Neural crest cell (in vitro differentiated cells): ENCODE measurements at places on chromosomes 11 and 22. TPM values are rescaled to one million over a fixed set of nuclear protein-coding genes. Genes with fewer than 3 reads are reported as not detected.

ADORA2A gene
- 2.1 and 2.8 TPM in 2 replicates for total RNA-seq

SCO2 gene
- total RNA-seq = 2.3 and 4.2 TPM in 2 replicates

MICAL3 gene
- 84.5 and 87.1 TPM in 2 replicates for total RNA-seq

MYBPC3 gene
- not detected in 2 replicates for total RNA-seq

EML3 gene
- 37.4 and 40.0 TPM in 2 replicates for total RNA-seq

PRG3 gene
- not detected in 2 replicates for total RNA-seq

OR52N4 gene
- not detected in 2 replicates for total RNA-seq
